Activated B cell treated with CpG ODN at 0.5 μM for 24 hours (primary cell): ENCODE measurements at places on chromosomes 5 and 9. TPM values are rescaled to one million over a fixed set of nuclear protein-coding genes. Genes with fewer than 3 reads are reported as not detected.

- peaks cover 29% of the 10 kb centered on the region for H3K4me1 ChIP-seq
- DNase-seq: no peak
- H3K4me3 ChIP-seq: no peak overlapping the region
- H3K36me3 ChIP-seq: no peaks in the 10 kb centered on the region
- no peak overlapping the region for H3K27ac ChIP-seq
Observed at GRCh38 chr9:70559102-70559501, 144.6 kb upstream of the KLF9 start.

GRCh38 chr5:171657473-171657872 lies 128.1 kb upstream of the SMIM23 start:
- no peaks in the 10 kb centered on the region for H3K36me3 ChIP-seq
- peaks cover 2% of the 10 kb centered on the region for H3K27me3 ChIP-seq
- H3K4me1 ChIP-seq: no peaks in the 10 kb centered on the region
- H3K4me3 ChIP-seq: no peak overlapping the region

DNA sequence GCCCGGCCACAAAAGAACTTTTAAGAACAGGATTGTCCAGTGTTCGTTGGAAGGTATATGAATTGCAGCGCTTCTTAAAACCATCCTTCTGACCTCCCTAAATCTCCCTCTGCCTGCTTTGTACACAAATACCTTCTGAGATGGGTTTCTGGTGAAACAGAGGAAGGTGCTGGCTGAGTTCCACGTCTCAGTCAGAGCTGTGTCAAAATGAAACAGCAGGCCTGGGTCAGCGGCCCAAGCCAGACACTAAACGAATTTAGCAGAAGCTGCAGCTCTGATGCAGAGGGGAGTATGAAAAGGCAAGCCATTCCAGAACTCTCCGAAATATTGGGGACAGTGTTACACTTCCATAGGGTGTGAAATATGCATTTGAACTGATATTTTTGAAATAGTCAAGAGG lies 37.8 kb upstream of the CRB2 start:
- H3K4me1 ChIP-seq: peaks cover 69% of the 10 kb centered on the region
- H3K27ac ChIP-seq: no peak overlapping the region
- H3K36me3 ChIP-seq: no peaks in the 10 kb centered on the region
- no peak for DNase-seq
- H3K4me3 ChIP-seq: peak overlapping the region; percentile 32
- no peaks in the 10 kb centered on the region for H3K27me3 ChIP-seq

Gene ANP32B
- total RNA-seq: 162 and 173 TPM in 2 replicates

GRCh38 chr5:3311433-3311832 lies 284.2 kb upstream of the IRX1 start:
- H3K27me3 ChIP-seq: no peaks in the 10 kb centered on the region
- H3K27ac ChIP-seq: no peak overlapping the region
- DNase-seq: no peak
- H3K4me3 ChIP-seq: no peak overlapping the region
- H3K4me1 ChIP-seq: no peaks in the 10 kb centered on the region
- no peaks in the 10 kb centered on the region for H3K36me3 ChIP-seq

GRCh38 chr5:149166128-149166527 lies 24.8 kb downstream of the ABLIM3 start:
- H3K4me1 ChIP-seq: no peaks in the 10 kb centered on the region
- DNase-seq: no peak
- peaks cover 24% of the 10 kb centered on the region for H3K27me3 ChIP-seq
- no peak overlapping the region for H3K4me3 ChIP-seq
- H3K36me3 ChIP-seq: no peaks in the 10 kb centered on the region
